ENCODE measurements at places on chromosomes 2 and 18.

GRCh38 chr2:220226076-220226475 is 598.6 kb downstream of the SLC4A3 start:
- no peak for DNase-seq

DNA sequence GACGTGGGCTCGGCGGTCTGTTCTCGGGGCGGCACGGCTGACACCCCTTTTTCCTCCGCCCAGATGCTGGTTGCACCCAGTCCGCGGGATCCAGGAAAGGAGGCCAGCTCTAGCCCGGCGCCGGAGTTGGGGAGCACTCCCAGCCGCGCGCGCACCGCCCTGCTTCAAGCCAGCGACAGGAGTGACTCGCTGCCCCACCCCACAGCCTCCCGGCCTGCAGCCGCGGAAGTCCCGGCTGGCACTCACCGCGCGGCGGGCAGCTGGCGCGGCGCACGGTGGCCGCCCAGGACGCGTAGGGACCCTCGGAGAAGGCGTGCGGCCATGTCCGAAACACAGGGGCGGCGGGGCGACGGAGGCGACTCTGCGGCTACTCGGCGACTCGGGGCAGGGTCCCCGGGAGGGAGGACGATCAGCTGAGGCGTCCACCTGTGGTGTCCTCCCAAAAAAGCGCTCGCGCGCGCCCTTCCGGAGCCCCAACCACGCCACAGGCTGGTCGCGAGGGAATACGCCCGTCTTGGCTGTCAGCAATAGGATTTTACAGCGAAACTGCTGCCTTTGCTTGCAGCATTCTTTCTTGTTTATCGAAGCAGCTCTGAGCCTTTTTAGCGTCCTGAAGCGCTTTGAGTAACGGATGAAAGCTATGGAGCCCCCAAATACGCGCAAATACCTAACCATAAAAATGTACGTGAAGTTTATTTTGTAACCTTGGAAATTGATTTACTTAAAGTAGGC is at the start of gene ACADL:
ACADL (minus strand) TSS at position 507 of the 732 bp plus-strand sequence; CDS start at position 323, 184 bp downstream.
- no peak for DNase-seq

- no peak for DNase-seq
Measured at GRCh38 chr2:238640486-238640885, 207.4 kb upstream of the TWIST2 start.

DNA sequence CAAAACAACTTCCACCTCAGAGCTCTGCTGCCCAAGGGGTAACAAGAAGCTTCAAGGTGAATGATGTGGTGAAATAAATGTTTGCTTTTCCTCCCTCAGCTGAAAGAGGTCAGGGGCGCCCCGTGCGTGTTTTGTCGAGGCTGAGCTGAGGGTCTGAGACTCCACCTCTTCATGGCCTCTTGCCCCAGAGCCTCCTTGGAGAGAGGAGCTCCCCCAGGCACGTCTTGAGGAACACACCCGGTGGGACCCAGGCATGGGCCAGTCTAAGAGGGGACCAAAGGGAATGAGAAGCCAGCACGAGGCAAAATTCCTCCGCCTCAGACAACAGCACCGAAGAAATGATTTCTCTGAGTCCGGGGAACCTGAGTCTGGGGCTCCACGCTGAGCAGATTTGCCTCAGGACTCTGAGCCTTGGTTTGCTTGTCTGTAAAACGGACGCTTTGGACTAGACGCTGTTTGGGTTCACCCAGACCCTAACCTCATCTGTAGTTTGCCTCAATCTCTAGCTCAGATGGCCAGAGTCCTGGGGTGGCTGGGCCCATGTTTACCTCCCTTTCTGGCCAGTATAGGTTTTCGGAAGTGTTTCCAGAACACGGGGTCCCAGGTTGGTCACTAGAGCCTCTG is 56.4 kb upstream of the ODC1 start:
- no peak for DNase-seq

- no peak for DNase-seq
Measured at GRCh38 chr2:236617221-236617737, 47.7 kb downstream of the ACKR3 start.

DNA sequence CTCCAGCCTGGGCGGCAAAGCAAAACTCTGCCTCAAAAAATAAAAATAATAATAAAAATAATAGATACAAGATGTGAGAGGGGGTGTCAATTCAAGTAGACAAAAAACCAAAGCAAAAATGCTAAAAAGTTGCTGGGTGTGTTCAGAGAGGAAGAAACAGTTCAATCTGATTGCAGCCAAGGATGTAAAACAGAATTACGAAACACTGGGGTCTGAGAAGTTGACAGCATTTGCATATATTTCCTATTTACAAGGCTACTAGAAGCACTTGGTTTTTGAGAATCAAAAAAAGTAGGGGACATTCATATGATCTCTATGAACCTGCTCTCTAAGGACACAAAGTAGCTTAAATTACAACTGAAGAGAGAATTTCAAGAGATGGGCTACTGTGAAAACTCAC is 7.6 kb downstream of the TRIP12 start:
- DNase-seq, result peak; percentile 54

DNA sequence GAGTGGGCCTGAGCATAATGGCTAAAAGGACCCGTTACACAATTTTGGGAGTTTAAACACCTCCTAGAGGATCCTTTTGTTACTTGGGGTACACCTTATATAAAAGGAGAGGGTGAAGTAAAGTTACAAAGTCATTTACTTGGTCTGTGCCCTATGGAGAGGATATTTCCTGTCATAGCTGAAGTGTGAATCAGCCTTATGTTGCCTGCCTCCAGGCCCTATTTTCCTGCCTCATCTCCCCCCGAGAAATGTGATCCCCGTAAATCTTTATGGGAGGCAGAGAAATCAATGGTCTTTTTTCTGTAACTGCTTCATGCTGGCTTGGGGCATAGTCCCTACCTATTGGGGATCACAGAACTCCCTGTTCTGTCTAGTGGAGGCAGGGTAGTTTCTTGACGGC is 906.6 kb downstream of the DSC3 start:
- DNase-seq, result no peak

DNA sequence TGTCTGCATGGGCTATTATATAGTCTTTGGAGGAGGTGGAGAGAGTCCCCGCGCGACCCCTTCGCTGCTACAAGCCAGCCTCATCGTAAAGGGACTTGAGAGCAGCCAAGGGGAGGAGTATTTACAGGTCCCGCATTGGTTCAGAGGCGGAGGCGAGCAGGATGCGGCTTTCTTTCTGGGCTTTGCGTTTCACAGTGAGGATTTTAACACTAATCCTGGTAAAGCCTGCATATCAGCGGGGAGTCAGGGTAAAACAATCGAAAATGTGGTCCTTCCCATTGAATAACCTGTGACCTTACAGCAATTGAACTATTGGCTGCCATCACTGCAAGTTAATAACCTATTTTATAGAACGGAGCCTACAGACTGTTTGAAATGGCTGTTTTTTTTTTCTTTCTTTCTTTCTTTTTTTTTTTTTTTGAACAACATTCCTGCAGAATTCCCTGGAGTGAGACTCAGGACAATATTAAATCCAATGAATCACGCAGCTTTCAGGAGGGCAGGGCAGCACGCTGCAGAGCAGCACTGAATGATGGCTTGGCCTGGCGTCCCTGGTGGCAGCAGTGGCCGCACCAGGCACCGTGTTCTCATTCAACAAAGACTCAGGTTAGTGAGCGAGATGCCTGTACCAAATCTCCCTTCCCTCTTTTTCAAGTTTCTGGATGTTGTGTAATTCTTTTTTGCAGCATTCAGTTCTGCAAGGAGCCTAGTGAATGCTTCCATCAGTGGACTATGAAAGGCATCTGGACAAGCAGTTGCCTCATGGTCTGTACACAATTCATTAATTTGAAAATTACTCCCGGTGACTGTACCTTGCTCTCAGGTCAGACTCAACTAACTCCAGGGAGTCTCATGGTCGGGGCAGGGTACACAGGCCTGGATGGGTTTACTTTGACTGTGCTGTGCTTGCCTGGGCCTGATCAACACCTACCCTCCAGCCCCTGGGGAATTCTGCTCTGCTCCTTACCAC is 19.8 kb downstream of the SMIM21 start:
- DNase-seq, result no peak

DNA sequence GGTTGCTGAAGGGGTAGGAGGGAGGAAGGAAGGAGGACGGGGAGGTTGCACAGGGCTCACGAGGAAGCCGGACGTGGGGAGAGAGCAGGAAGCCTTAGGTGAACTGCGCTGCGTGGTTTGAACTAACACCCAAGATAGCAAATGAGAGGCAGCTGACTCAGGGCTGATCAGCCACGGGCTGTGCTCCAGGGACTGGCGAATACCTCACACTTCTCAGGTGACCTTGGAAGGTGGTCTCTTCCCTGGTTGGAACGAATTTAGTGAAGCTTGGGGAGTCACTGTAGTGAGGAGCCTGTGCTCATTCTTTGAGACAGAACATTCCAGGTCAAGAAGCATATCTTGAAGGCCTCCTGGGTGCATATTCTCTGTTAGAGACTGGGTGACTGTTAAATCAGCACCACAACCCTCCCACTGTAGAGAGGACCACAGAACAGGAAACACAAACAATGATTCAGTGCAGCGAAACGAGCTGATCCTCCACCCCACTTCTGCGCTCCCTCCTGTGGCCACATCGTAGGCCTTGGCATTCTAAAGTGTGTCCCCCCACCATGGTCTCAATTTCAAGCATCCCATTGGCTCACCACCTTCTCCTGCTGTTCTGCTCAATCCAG is 33.8 kb downstream of the TOGARAM2 start:
- peak; percentile 60 for DNase-seq

GRCh38 chr2:145597809-145598208 is 1077.9 kb upstream of the ZEB2 start:
- DNase-seq, result no peak

- DNase-seq, result no peak
Measured at GRCh38 chr2:178917555-178917954, 110.3 kb upstream of the TTN start.

GRCh38 chr18:79790996-79791972 is 6.5 kb upstream of the KCNG2 start:
- peak; percentile 85 for DNase-seq

DNA sequence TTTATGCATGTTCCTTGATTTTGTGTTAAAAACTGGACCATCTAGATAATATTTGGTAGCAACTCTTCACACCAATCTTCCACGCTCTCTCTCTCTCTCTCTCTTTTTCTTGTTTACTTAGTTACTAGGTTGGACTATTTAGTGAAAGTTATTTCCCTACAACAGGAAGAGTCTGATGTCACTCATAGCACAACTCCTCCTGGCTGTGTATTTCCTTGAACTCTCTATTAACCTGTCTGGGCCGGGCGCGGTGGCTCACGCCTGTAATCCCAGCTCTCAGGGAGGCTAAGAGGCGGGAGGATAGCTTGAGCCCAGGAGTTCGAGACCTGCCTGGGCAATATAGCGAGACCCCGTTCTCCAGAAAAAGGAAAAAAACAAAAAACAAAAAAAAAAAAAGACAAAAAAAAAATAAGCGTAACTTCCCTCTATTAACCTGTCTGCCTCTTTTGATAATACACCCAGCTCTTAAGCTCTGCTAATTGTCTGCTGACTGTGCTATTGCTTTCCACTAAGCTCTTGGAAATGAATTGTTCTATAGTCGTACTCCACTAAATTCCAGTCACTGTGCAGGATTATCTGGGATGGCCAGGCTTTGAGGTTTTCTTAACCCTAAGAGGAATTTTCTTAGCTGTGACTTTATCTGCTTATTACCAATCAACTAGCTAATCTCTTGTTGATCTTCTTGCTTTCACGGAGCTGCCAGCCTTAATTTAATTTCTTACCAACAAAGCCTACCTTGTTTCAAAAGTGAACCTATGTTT is 18.1 kb upstream of the CDH19 start:
- DNase-seq, result no peak

DNA sequence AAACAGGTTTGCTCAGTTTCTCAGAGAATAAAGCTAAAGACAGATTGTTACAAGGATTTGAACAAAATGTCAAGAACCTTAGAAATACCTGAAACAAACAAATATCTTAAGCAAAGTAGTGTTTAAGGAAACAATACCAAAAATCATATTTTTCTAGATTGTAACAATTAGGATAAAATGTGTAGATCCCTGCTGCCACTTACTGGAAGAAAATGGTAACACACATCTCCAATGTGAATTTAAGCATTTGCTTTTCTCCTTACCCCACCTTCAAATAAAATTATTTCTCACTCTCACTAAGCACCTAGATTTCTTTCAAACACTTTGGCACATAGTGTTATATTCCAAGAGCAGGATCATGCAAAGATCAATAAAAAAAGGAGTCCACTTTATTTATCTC is 34.9 kb downstream of the SUCLG1 start:
- no peak for DNase-seq

DNA sequence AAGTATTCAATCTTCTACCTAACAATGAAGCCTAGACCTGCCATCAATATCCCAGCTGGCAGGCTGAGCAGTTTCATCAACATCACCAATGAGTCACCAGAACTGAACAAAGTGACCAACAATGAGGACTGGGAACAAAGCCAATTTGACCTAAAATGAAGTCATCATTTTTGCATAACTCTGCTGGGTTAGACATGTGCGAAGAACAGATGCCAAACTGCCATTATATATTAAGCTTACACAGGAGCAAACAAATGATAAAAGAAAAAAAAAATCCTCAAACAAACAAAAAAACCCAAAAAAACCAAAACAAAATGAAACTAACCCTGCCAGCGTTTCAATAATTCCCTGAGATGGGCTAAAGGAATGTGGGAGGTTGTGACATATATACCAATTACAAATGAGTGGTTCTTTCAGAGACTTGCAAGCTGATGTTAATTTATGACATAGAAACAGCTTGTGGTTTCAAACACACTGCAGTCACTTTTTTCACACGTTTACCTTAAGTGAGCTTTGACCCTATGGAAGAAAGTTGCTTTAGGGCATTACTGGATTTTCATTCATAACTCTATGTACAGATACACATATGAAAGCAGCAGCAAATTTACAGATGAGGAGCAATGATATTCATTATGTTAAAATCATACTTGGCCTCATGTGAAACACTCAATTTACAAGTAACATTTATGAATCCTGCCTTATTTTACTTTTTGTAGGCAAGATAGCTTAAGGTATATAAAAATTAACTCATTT is 56.9 kb upstream of the CCDC141 start:
- DNase-seq, result peak; percentile 75

DNA sequence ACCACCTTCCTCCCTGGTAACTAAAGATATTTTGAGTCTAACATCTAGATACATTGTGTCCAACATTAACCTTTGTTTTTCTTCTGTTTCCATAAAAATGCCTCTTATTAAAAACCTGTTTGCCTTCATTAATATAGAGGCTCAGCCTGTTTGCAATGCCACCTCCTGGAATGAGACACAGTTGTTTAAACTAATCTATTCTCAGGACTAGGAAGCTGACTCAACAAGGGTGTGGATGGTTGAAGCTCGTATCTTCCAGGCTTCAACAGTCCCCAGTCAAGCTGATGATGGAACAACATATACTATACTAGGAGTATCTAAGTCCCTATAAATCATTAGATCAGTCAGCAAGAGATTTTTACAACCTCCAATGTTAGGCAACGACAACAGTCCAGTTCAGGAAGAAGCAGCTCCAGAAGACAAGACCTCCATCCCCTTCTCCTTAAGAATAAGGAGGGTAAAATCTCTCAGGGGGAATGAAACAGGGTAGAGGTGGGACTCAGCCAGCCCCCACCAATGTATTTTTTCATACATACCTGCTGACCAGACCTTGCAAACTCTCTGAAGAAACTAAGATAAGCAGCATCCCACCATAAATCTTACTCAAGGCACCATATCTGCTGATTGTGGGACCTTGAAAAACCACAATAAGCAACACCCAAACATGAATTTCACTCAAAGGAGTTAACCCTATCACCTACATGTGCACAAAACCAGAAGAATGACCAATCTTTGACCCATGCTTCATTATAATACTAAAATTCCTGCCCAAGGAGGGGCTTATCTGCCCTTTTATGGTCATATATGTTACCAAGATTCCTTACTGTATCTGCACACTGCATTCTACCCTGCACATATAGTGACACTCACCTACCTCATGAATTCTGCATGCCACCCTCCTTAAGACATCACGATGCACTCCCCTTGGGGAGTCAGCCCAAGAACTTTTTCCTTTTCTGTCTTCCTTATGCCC is 21.4 kb downstream of the ZNF24 start:
- DNase-seq, result no peak
